ENCODE measurements at places on chromosomes 3 and 15.
A peak's percentile ranks its signal among the peaks of the same experiment; 100 is the strongest.

- DNase-seq: no peak
Measured at GRCh38 chr3:55445551-55445950, 41.6 kb downstream of the WNT5A start.

- DNase-seq: no peak
Measured at GRCh38 chr3:22012471-22012870, 261.5 kb upstream of the ZNF385D start.

DNA sequence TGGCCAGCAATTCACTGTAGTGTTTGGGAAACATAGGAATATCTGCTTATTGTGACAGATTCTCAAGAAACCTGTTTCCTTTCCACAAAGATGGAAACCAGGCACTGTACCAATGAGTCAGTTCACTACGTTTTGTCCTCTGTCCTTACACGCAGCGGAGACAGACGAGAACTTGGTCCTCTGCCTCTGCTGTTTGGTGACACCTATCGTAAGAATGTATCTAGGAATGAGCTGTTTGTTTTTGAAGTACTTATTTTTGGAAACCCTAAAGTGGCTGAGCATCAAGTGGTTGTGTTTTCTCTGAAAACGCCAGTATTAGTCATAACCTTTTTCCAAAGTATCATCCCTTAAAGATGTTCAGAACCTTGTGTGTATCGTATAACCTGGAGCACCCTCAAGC is 93.0 kb downstream of the PGPEP1L start:
- no peak for DNase-seq

DNA sequence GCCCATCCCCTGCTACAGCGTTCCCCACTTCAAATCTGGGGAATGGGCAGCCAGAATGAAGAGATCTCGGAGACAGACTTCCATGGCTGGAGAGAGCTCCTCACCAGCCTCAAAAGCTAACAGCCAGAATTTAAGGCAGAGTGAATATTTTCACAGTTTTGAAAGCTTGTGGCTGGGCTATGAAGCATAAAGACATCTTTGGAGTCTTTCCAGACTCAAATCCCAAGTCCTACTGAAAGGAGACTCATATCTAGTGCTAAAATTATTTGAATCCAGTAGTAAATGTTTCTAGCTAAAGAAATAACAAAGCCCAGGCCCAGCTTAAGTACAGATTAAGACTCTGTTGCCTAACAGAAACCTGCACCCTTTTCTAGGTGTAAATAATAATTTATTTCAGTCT is 628.4 kb upstream of the ALCAM start:
- no peak for DNase-seq

DNA sequence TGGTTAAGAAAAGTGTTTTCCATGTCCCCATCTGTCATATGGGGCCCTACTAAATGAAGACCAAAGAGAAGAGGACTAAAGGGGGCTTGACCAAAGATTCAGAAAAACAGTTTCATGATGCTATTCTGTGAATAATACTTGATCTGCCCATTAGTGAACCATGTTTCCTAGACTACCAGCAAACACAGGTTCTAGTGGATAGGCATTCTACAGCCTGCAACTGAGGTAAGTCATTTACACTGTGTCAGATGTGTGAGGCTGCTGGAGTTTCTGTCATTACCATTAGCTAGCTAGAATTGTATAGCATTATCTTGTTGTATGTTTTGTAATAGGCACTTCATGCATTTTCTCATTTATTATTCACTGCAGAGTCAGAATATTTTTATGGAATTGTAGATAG is 6.6 kb downstream of the GPR171 start:
- DNase-seq: no peak

DNA sequence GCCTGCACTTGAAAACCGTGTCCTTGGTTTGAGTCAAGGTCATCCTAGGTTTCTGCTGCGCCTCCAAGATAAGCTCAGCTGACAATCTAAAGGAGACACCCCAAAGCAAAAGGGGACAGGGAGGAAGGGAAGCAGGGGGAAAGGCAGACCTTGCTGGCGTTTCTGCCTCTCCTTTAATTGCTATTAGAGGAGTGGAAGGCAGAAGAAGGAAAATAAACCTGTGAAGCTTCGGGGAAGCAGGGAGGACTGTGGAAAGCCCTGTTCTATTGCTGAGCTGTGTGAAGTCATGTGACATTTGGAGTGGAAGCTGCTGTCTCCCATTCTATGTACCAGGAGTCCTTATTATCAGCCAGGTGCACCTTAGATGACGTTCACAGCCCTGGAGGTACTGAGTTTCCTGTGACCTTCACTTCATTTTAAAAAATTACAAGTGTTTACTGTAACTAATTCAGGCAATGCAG is 21.5 kb upstream of the CHD2 start:
- peak; percentile 84 for DNase-seq

GRCh38 chr3:129662191-129662608 is 55.7 kb upstream of the PLXND1 start:
- peak; percentile 49 for DNase-seq

DNA sequence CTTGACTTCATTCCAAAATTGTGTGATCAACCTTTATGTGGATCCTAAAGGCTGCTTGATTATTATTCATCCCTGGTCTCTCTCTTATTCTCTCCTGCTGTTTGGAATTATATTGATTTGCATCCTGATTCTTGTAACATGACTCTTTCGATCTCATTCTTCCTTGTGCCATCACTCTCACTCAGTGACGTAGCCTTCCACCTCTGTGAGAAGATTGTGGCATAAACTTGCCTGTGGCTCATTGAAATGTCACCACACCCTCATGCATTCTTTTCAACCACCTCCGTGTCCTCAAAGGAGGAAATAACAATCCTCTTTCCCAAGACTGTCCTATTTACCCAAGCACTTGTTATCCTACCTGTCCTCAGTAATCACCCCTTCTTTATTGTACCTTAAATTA is 41.3 kb upstream of the GCNT3 start:
- no peak for DNase-seq

GRCh38 chr3:79115458-79115857 is 652.3 kb downstream of the ROBO1 start:
- no peak for DNase-seq

DNA sequence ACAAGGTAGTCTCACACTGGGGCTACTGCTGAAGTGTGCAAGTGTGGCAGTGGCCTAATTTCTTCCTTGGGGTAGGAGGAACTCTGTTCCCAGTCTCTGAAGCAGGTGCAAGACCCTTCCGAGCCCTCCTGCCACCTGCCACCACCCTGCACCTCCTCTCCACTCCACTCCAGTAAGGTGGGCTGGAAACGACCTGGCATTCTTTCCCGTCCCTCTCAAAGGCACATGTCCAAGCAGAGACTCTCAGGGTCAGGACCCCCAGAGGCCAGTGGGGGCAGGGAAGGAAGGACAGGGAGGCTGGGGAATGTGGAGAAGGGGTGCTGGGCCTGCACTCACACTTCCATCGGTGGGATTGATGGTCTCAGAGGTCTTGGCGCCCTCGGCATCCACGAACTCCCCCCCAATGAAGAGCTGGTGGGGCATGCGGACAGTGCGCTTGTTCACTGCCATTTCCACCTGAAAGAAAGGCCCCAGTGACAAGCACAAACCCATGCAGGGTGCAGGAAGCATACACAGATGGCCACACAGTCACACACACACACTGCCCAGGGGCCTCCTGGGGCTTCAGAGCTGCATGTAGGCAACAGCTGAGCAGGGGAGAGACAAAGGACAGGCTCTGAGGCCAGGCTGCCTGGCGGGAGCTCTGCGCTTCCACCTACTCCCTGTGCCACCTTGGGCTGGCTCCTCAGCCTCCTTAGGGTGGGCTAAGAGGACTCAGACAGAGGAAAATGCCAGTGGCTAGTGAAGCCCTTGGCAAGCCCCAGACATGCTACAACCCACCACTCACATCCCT is 43.8 kb downstream of the ALDH1L1 start:
- DNase-seq: no peak

DNA sequence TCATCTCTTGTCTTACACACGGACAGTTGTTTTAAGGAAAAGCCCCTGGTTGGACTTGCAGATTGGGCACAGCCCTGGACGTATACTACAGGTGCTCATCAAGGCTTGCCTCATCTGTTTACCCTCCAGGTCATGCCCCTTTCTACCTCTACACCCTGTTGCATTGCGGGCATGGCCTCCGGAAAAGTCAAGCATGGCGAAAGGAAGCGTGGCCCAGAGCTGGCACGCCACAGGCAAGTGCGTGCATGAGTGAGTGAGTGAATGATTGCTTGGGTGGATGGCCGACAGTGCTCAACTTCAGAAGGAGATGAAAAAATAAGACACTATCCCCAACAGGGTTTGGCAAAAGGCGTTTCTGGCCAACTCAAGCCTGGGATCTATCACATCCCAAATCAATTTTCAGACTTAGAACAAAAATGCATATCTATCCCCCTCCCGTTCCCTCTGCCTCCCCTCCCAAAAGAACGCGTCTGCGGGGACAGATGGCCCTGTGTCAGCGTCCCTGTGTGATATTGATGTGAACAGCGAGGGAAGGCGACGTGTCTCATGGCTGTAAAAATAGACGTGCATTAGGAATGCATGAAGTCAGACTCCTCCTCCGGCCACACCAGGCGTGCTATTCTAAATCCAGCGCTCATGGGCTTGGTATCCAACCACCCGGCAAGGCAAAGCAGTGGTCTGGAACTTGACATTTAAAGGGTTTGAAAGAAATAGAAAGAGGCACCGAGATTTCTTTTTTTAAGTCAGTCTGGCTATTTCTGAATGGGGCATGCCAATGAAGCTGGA is 96.0 kb downstream of the RPLP1 start:
- no peak for DNase-seq

- no peak for DNase-seq
Measured at GRCh38 chr3:144128108-144128892, 156.7 kb downstream of the DIPK2A start.

- DNase-seq: no peak
Measured at GRCh38 chr3:117566926-117567325, 857.3 kb downstream of the TUSC7 start.

DNA sequence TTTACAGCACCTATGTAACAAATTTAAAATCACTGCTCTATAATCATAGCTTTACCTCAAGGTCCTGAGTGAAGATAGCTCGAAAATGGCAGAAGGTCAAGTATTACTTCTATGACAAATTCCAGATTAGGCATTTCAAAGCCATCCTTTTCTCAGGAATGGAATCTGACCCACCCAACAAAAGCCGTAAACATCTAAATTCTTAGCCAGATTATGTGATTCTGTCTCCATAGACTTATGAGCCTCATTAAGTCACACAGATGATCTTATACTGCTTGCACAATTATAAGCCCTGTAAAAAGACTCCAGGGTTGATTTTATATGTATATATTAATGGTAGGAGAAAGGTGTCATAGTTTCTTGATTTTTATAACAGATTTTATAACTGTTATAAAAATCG is 56.9 kb downstream of the CEP152 start:
- no peak for DNase-seq

GRCh38 chr3:136262559-136262958 is 12.4 kb downstream of the PCCB start:
- DNase-seq: no peak

DNA sequence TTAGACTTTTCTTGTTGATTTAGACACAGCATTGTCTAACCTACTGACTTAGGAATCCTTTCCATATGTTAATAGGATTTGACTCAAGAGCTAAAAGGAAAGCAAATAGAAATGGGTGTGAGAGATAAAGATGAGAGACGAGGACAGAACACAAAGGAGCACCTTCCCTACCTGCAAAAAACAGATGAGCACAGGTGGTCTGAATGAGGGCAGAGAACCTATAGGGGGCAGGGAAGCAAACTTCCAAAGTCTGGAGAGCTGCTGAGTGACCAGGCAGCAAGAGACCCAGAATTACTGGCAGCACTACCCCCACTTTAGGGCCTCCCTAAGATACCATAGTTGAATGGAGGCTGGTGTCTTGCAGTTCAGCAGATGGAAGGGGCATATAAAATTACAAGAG is 98.1 kb upstream of the CTNNB1 start:
- DNase-seq: no peak

- DNase-seq: no peak
Measured at GRCh38 chr15:59642351-59642750, 15.0 kb downstream of the GTF2A2 start.

DNA sequence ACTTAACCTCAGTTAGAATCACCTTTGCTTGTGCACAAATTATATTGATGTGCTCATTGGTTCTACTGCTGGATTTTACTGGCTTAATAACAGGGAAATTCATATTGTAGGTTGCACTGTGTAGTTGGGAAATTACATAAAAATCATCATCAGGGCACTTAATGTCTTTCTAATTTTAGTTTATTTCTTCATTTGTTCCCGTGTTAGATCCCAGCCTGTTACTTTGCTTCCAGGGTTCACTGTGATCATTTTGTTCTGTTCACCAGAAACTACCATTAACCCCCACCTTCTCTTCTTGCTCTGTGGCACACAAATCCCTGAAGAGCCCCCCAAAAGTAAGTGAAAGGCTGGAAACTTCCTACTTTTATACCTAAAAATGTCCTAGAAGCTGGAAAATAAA is 80.4 kb downstream of the RARB start:
- DNase-seq: no peak

DNA sequence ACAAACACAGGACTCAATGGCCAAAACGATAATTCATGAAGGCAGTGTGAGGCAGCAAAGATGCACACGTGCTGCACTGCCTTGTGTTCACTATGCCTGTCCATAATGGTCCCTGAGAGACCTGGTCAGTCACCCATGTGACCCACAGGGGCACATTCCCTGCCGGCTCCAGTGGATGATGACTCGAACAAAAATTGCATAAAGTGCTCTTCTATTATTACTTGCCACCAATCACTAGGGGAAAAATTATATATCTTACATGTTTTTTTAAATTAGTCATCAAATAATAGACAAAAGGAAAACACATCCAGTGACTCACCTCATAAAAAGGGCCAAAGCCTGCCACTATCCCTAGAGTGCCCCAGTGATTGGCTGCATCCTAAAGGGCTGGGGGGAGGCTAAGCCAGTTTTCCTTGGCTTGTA is 47.5 kb downstream of the UBP1 start:
- no peak for DNase-seq

DNA sequence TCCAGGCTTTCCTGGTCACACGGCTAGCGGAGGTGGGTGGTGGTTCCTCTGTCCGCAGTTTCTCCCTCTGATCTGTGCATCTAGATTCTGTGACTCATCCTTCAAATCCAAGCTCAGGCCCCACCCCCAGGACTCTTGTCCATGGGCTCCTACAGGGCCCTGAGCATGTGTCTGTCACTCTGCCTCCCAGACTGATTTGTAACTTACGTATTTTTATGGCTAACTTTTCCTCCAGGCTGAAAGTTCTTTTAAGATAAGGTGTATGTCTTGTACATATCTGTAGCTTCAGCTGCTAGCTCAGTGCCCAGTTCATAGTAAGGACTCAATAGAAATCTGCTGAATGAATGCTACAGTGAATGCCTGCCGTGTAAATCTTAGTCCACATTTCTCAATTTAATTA is 8.0 kb downstream of the ESYT3 start:
- DNase-seq: peak; percentile 30

GRCh38 chr3:16841041-16841753 is 43.6 kb upstream of the PLCL2 start:
- no peak for DNase-seq
